ENCODE measurements at places on chromosomes 16 and 17.

DNA sequence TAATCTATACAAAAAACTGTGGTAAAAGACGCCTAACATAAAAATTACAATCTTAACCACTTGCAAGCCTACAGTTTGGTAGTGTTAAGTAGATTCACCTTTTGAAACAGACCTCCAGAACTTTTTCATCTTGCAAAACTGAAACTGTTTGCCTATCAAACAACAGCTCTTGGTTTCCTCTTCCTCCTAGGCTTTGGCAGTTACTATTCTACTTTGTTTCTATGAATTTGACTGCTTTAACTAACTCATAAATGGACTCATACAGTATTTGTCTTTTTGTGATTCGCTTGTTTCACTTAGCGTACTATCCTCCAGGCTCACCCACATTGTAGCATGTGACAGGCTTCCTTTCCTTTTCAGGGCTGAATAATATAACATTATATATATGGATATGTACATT, 97.0 kb downstream of the PRKCA start:
- DNase-seq: no peak

GRCh38 chr17:3039736-3040135, 23.7 kb downstream of the OR1D5 start:
- DNase-seq: no peak

- no peak for DNase-seq
These were observed 495.4 kb downstream of the TOX3 start for GRCh38 chr16:52051414-52052172.

DNA sequence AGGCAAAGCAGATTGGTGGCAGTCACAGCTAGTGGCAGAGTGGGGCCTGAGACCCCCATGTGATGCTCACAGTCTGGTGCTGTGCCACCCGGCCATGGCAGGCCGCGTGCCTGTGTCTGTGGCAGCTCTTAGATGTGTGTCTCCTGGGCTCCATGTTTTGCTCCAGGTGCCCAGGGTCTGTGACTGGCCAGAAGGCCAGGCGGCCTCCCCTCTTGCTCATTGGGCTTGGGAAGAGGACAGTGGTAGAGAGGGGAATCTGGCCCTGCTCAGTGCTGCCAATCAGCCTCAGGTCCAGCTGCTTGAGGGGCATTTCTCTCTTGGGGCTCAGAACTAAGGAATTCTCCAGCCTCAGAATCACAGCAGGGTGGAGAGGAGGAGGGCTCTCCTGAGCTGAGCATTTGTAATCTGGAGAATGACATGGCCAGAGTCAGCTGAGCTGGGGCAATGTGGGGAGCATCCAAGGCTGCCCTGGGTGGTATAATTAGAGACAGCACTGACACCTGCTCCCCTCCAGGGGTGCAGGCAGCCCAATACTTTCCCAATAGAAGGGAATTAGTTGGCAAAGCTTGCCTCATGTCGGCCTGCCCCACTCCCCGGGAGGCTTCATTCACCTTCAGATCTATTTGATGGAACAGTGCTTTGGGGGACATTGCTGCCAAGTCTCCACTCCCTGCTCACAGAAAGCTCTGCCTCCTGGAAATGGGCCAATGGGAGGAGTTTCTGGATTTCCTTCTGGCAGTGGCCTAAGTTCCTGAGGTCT, 2.7 kb upstream of the LASP1NB start:
- DNase-seq: no peak

- no peak for DNase-seq
These were observed 4.1 kb downstream of the CAPN15 start for GRCh38 chr16:531494-532125.

GRCh38 chr17:50768346-50768761, 1.0 kb upstream of the ANKRD40CL start:
- DNase-seq: no peak

DNA sequence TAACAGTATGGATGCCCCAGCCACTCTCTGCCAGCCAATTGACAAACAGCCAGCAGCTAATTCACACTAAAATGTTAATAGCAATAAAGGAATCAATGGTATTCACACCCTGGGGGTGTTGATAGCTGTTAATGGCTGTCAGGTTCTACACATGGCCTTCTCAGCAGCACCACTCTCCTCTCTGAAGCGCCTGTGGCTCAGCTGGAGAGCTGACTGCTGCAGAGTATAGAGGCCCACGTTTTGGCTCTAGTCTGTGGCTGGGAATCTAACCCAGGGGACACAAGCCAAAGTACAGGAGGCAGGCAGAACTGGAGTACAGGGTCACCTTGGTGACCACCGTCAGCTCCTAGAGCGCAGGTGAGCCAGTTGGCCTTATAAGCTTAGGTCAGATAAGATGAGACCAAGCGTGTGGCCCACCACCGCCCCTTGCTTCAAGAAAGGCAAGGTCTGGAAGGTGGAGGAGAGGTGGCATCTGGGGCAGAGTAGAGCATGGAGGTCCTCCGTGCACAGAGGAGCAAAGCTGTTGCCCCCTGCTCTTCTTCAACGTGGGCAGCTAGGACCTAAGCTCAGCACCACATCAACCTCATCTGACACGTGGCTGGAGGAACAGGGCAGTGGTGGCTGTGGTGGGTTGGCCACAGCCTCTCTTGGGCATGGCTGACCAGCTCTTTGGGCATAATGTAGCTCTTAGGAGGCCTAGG, 25.4 kb downstream of the CCR7 start:
- no peak for DNase-seq

DNA sequence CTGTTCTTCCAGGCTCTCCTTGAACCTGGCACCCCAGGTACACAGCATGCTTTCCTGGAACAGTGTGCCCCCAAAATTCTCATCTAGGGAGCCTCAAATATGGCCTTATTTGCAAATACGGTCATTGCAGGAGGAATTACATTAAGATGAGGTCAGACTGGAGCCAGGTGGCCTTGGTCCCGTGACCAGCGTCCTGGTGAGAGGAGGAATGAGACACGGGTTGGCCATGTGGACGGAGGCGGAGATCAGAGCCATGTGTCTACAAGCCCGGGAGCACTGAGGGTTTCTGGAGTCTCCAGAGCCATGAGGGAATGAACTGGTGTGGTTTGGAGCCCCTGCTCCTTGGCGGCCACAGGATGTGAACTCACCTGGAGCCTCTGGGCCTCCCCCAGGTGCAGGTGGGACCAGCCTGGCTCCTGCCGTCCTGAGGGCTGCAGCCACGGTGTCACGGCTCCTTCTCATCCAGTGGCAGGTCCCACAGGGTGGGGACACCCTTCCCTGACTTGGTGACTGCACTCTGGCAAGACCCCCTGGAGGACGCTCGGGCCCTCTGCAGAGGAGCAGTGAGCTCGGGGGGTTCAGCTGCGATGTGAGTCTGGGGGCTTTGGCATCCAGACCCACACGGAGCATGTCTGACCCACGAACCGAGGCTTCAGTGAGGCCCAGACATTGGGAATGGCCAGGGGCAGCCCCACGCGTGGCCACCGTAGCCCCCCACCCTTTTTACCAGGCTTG, 21.8 kb upstream of the GNG13 start:
- no peak for DNase-seq

DNA sequence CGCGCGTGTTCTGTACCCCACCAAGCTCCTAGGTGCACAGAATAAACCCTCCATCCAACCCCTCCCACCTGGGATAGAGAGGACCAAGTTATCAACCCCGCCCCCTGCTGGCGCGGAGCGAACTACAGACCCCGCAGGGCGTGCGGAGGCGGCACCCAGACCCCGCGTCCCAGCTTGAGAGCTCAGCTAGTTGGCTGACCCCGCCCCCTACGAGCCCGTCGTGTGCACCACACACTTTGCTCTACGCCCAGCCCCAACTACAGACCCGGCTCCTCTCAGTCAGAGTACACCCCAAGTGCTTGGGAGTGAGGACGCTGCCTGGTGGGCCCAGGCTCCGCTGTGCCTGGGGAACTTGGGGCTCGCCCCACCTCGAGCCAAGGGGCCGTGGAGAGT, 1.5 kb downstream of the GRIN2A start:
- DNase-seq: no peak

GRCh38 chr16:85293904-85294642, 181.8 kb upstream of the CIBAR2 start:
- DNase-seq: no peak

DNA sequence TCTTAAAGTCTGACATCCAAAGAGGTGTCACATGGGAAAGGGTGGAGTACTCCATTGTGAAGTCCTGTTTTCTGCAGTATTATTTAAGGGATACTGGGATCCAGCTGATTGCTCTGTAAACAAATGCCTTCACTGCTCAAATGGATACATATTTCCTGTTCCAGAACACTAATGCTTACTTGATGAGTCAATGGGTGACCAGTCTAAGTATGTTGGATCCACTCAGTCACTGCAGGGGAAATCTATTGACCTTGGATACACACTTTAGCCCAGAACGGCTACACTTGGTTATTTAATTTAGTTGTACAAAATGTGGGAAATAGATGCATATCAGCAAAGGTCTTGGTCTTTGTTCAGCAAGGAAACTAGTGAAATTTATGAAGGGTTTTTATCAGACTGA, 261.4 kb downstream of the MAP2K4 start:
- no peak for DNase-seq

DNA sequence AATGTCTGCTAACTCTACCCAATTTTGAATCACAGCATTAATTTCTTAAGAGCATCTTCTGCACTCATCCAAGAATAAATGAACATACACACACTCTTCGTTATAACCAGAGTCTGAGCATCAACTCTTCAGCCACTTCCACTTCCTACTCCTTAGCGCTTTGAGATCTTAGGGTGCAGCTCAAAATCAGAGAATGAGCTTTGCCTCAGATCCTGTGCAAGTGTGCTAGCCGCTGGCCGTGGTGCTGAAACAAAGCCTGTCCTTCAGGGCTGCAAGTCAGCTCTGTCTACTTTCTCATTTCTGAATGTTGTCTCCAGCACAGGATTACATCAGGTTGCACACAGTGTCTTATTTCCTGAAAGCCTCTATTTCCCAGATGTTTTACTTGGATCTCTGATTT, 165.4 kb downstream of the AIPL1 start:
- DNase-seq: no peak

DNA sequence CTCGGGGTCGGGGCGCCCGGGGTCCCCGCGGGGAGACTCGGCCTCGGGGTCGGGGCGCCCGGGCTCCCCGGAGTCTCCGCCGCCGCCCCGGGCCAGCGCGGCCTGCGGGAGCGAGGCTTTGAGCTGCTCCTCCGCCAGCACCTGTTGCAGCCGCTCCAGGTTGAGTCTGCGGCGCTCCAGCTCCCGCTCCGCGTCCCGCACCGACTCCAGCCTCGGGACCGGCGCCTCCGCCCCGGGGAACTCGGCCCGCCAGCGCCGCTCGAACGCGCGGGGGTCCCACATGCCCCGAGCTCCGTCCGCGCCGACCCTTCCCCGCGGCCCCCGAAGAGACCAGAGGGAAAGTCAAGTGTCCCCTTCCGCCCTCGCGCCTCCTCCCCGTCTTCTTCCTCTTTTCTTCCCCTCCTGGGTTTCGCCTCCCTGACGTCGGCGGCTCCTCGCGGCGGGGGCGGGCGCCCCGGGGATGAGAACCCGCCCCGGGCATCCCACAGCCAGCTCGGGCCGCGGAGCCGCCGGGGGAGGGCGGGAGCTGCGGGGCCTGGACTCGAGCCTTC, 40.8 kb upstream of the BHLHA9 start:
- DNase-seq: peak; percentile 13

GRCh38 chr17:80832266-80832676, 159.4 kb upstream of the CHMP6 start:
- peak; percentile 24 for DNase-seq

DNA sequence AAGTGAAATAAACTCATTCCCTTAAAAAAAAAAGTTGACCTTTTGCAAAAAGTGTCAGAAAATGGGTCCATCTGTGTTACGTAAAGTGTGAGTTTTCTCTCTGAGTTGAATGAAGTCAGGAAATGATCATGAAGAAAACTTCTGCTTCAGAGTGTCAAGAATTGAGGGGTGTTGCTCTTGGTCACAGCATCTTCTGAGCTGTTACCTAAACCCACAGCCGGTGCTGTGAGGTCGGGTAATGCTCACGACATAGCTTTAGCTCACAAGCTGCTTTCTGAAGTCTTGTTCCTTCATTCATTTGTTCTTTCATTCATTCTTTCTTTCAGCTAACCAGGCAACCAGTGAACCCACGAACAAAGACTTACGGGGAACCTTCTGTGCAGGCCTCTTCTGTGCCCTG, 372.1 kb downstream of the CPPED1 start:
- no peak for DNase-seq

- DNase-seq: no peak
These were observed 214.0 kb upstream of the CIBAR2 start for GRCh38 chr16:85326113-85326793.

- DNase-seq: no peak
These were observed 3.6 kb downstream of the CBX8 start for GRCh38 chr17:79792984-79793923.

DNA sequence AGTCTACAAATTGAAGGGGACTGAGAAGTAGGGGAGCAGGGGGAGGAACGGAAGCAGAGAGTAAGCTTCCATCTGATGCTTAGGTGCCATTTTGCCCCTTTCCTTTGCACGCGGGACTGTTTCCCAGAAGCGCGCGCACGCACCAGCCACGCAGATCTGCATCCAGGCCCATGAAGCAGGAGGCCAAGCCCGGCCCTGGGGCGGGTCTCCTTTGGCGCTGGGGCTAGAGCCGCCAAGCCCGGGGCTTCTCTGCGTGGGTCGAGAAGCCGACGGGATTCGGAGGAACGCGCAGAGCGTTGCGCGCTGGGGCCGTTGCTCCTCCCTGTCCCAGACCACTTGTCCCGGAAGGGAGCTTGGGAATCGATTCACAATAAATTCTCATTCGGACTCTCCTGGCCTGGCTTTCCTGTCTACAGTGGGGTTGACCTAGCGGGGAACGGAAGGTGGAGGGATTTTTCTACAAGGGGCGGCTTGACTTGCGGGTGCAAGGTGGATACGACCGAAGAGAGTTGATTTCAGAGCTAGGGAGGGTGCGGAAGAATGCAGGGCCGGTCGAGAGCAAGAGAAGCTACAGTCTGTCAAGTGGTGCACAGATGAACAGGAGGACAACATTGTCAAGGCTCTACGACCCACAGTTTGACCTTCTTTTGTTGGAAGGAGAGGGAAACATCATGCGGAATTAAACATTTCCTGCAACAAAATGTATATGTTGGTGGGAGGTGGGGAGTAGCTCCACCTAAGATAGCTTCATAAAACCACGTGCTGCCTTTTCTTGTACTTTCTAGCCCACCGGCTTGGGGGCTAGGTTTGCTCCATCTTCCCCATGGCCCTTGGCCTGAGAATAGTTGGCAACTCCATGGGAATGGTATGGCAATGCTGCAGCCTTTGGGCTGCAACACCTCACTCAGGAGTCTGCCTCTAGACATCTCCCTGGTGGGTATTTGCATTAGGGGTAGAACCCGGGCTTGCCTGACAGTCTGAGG, 4.5 kb downstream of the HOXB9 start:
- no peak for DNase-seq

- DNase-seq: no peak
These were observed 69.2 kb downstream of the C16orf78 start for GRCh38 chr16:49442805-49443204.

DNA sequence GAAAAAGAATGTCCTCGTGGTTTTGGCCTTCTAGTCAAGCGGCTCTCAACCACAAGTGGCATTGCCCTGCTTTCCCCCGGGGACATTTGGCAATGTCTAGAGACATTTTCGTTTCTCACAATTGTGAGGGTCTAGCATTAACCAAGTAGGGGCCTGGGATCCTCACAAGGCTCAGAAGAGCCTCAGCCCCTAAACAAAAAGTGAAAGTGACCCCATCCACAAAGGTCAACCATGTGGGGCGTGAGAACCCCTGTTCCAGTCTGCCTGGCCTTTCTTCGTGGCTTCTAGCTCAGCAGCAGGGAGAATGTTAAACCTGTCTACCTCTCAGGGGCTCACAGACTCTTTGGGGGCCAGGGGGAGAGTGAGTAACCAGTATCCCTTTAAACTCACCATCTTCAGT, 4.8 kb upstream of the RPL38 start:
- DNase-seq: no peak
